Activated naive CD4-positive, alpha-beta T cell treated with anti-CD3 and anti-CD28 coated beads for 36 hours (primary cell): ENCODE measurements at places on chromosomes 7 and 10. TPM values are rescaled to one million over a fixed set of nuclear protein-coding genes. Genes with fewer than 3 reads are reported as not detected.

GRCh38 chr10:43123361-43124093, 14.7 kb upstream of the CSGALNACT2 start:
- no peak overlapping the region for H3K4me3 ChIP-seq
- no peak overlapping the region for H3K27ac ChIP-seq
- no peaks in the 10 kb centered on the region for H3K36me3 ChIP-seq
- peaks cover 18% of the 10 kb centered on the region for H3K4me1 ChIP-seq
- no peaks in the 10 kb centered on the region for H3K27me3 ChIP-seq
- no peak for DNase-seq

DNA sequence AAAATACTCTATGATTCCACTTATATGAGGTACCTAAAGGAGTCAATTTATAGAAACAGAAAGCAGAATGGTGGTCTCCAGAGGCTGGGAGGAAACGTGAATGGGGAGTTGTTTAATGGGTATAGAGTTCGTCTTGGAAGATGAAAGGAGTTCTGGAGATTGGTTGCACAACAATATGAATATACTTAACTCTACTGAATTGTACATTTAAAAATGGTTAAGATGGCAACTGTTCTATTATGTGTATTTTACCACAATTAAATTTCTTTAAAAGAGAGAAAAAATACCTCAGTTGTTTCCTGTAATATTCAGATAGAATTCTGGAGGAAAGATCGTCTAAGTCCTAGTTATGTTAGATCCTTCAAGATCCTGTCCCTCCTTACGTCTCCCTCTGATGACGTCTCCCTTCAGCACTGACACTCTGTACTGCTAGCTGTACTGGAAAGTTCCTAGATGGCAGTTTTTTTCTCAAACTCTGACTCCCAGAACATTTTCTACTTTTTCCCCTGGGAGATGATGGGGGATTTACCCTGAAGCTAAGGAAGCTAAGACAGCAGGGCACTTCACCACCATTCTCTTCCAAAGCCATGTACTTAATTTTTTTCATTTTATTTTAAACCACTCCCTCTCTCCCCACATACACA, 53.2 kb upstream of the CAV2 start:
- DNase-seq = no peak
- H3K4me1 ChIP-seq = no peaks in the 10 kb centered on the region
- no peak overlapping the region for H3K4me3 ChIP-seq
- no peak overlapping the region for H3K27ac ChIP-seq
- H3K36me3 ChIP-seq = no peaks in the 10 kb centered on the region

- no peaks in the 10 kb centered on the region for H3K36me3 ChIP-seq
- no peak overlapping the region for H3K27ac ChIP-seq
- no peak for DNase-seq
- H3K4me1 ChIP-seq = no peaks in the 10 kb centered on the region
- H3K4me3 ChIP-seq = no peak overlapping the region
These were observed 437.7 kb downstream of the DPP6 start for GRCh38 chr7:154489897-154490296.

DNA sequence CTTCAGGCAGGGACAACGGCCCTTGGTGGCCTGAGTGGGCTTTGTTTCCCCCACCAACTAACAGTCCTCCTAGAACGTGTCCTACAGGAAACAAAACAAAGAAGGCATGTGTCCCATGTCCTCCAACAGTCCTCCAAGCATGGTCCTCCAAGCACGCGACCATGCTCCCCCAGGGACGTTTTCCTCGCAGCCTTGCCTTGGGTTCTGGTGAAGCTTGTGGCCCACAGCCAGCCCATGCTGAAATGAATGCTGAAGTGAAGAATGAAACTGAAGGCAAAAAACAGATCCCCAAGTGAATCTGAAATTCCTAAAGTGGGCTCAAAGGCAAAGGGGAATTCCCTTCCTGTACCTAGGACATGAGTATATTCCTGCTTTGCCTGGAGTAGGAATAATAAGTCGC, 176.6 kb downstream of the JCAD start:
- no peak for DNase-seq
- no peaks in the 10 kb centered on the region for H3K36me3 ChIP-seq
- no peaks in the 10 kb centered on the region for H3K4me1 ChIP-seq
- no peak overlapping the region for H3K27ac ChIP-seq
- no peak overlapping the region for H3K4me3 ChIP-seq
- peaks cover 9% of the 10 kb centered on the region for H3K27me3 ChIP-seq

- no peak overlapping the region for H3K27ac ChIP-seq
- peaks cover 7% of the 10 kb centered on the region for H3K4me1 ChIP-seq
- DNase-seq = no peak
- no peaks in the 10 kb centered on the region for H3K36me3 ChIP-seq
- H3K27me3 ChIP-seq = no peaks in the 10 kb centered on the region
- no peak overlapping the region for H3K4me3 ChIP-seq
These were observed 4.9 kb upstream of the GRID2IP start for GRCh38 chr7:6556196-6556595.

GRCh38 chr7:37052705-37053104, 328.4 kb upstream of the AOAH start:
- H3K27me3 ChIP-seq = no peaks in the 10 kb centered on the region
- H3K36me3 ChIP-seq = peaks cover 12% of the 10 kb centered on the region

GRCh38 chr7:2149672-2150444, 82.9 kb downstream of the MAD1L1 start:
- DNase-seq = no peak
- H3K36me3 ChIP-seq = peaks cover 2% of the 10 kb centered on the region
- H3K4me1 ChIP-seq = no peaks in the 10 kb centered on the region
- H3K4me3 ChIP-seq = no peak overlapping the region

- H3K36me3 ChIP-seq = peaks cover 2% of the 10 kb centered on the region
- H3K4me1 ChIP-seq = peaks cover 7% of the 10 kb centered on the region
- no peak overlapping the region for H3K4me3 ChIP-seq
- no peak overlapping the region for H3K27ac ChIP-seq
- DNase-seq = no peak
These were observed 103.3 kb downstream of the FAM107B start for GRCh38 chr10:14671386-14671831.

DNA sequence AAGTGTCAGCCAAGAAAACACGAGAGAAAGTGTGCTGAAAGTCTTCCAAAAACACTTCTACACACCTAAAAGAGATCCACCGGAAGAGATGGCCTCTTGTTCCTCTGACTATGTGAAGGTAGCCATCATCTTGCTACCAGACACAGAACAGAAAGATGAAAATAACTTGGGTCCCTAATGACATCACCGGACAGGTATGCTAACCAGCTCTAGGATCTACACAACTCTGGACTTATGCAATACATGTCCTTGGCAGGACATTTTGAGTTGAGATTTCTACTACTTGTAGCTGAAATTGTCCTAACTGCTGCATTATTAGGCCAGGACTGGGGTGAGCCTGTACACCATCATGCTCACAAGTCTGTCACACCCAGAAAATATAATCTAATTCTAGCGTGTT, 358.7 kb downstream of the ELMO1 start:
- H3K27me3 ChIP-seq = no peaks in the 10 kb centered on the region
- no peak for DNase-seq
- H3K27ac ChIP-seq = no peak overlapping the region
- peaks cover 26% of the 10 kb centered on the region for H3K4me1 ChIP-seq
- H3K4me3 ChIP-seq = no peak overlapping the region

GRCh38 chr10:112497347-112497950, 50.4 kb downstream of the VTI1A start:
- no peak for DNase-seq
- no peak overlapping the region for H3K27ac ChIP-seq
- no peaks in the 10 kb centered on the region for H3K27me3 ChIP-seq
- H3K36me3 ChIP-seq = peaks cover 14% of the 10 kb centered on the region
- no peaks in the 10 kb centered on the region for H3K4me1 ChIP-seq

The ZNF212 gene
- total RNA-seq = 10.4 TPM

The ST8SIA6 gene
- total RNA-seq = not detected

The PDGFA gene
- total RNA-seq = 7.7 TPM

The OAT gene
- total RNA-seq = 37.4 TPM

The EEPD1 gene
- 0.49 TPM for total RNA-seq

The TRIM73 gene
- 3.0 TPM for total RNA-seq

The ZNF680 gene
- 13.4 TPM for total RNA-seq
